ENCODE measurements at places on chromosomes 5 and 9. TPM values are rescaled to one million over a fixed set of nuclear protein-coding genes. Genes with fewer than 3 reads are reported as not detected.

The MIER3 gene
- 23.8 TPM for polyA plus RNA-seq

The BAAT gene
- 0.55 TPM for polyA plus RNA-seq

The CDO1 gene
- 24.7 TPM for polyA plus RNA-seq

The MATR3 gene
- polyA plus RNA-seq, result 384 TPM

The SLC4A9 gene
- not detected for polyA plus RNA-seq

The TOR4A gene
- polyA plus RNA-seq, result 7.8 TPM

The FYB1 gene
- 3.1 TPM for polyA plus RNA-seq

The LHX3 gene
- not detected for polyA plus RNA-seq

The PAIP1 gene
- polyA plus RNA-seq, result 119 TPM

The DMRTA1 gene
- 0.13 TPM for polyA plus RNA-seq

The INSL6 gene
- 0.25 TPM for polyA plus RNA-seq

The GRM6 gene
- 0.50 TPM for polyA plus RNA-seq

The PCDHGA4 gene
- polyA plus RNA-seq, result 1.8 TPM

The GPRIN1 gene
- polyA plus RNA-seq, result 0.41 TPM

The LRRC26 gene
- polyA plus RNA-seq, result not detected

The KCNT1 gene
- polyA plus RNA-seq, result 5.1 TPM

The GLRA1 gene
- 0.07 TPM for polyA plus RNA-seq

The SLC6A18 gene
- polyA plus RNA-seq, result not detected

The TRPM6 gene
- 0.08 TPM for polyA plus RNA-seq

The BSPRY gene
- 0.50 TPM for polyA plus RNA-seq

The TMEM215 gene
- 1.6 TPM for polyA plus RNA-seq

The GRIN1 gene
- not detected for polyA plus RNA-seq

The PCDHGA10 gene
- polyA plus RNA-seq, result 2.8 TPM

The MZB1 gene
- 0.27 TPM for polyA plus RNA-seq

The SOX30 gene
- polyA plus RNA-seq, result 0.27 TPM
